Endothelial cell of umbilical vein (primary cell): ENCODE measurements at places on chromosomes 7 and 10. TPM values are rescaled to one million over a fixed set of nuclear protein-coding genes. Genes with fewer than 3 reads are reported as not detected.

Gene CCDC136
- total RNA-seq, result 3.2 and 3.3 TPM in 2 replicates

Gene SPAG6
- not detected in 2 replicates for total RNA-seq

Gene STMP1
- total RNA-seq, result 21.4 and 31.3 TPM in 2 replicates

DNA sequence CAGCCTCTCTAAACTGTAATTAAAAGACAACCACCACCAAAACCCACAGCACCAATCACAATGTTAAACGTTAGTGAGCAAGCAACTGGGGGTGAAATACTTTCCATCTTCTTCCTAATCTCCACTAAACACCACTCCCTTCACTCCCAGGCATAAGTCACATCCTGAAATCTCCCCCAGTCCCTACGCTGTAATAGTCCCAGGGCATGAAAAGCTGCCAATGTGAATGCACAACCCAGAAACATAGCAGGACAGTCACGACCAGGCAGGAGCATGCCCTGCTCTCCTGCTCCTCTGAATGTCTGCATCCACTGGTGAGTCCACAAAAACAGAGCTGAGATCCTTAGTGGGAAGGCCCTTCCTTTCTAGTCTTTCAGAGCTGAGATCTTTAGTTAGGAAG, 288.9 kb downstream of the PARD3 start:
- H3K27me3 ChIP-seq, result no peaks in the 10 kb centered on the region
- no peak overlapping the region for H3K4me3 ChIP-seq
- H3K27ac ChIP-seq, result peak overlapping the region; percentile 89
- peaks cover 33% of the 10 kb centered on the region for H3K4me1 ChIP-seq
- DNase-seq, result peak; percentile 50

DNA sequence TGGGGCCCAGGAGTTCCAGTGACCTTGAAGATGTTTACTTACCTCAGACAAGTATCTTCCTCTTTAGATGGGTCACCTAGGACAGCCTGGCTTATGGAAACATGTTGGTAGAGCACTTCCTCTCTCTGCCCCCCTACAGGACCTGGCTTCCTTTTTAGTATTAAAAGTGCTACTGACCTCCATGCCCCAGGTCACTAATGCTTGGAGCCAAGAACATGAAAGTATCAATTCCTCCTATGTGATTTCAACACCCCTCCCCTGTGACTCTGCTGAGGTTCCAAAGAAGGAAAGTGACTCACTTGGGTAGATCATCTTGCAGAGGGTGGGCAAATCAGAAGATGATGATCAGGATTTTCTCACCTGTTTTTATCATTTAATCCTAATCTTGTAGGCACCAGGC, 125.3 kb upstream of the CCDC6 start:
- H3K27ac ChIP-seq, result no peak overlapping the region
- no peak for DNase-seq
- no peaks in the 10 kb centered on the region for H3K36me3 ChIP-seq
- no peak overlapping the region for H3K4me3 ChIP-seq
- H3K27me3 ChIP-seq, result no peaks in the 10 kb centered on the region

DNA sequence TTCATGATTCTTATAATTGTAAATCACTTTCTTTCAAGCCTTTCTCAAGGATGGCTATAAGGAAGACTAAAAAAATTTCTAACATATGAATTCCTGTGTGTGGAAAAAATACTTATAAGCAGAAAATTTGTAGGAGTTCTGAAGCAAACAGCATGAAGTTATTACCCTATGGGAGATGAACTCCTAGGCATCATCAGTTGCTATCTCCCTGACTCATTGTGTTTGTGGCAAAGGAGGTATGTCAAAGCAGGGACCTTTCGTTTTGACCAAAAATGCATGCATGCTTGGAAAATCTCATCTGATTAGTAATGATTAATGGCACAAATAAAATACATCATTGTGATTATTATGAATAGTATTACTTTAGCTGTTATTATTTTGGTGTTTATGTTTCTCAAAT, 59.4 kb downstream of the CALCR start:
- H3K27me3 ChIP-seq, result peaks cover 2% of the 10 kb centered on the region
- no peaks in the 10 kb centered on the region for H3K36me3 ChIP-seq
- H3K4me1 ChIP-seq, result no peaks in the 10 kb centered on the region
- H3K4me3 ChIP-seq, result no peak overlapping the region

- no peaks in the 10 kb centered on the region for H3K36me3 ChIP-seq
- DNase-seq, result no peak
- H3K27ac ChIP-seq, result no peak overlapping the region
- H3K4me1 ChIP-seq, result peaks cover 9% of the 10 kb centered on the region
- peaks cover 3% of the 10 kb centered on the region for H3K27me3 ChIP-seq
- no peak overlapping the region for H3K4me3 ChIP-seq
Measured at GRCh38 chr7:6269527-6269926, 2.9 kb downstream of the CYTH3 start.

DNA sequence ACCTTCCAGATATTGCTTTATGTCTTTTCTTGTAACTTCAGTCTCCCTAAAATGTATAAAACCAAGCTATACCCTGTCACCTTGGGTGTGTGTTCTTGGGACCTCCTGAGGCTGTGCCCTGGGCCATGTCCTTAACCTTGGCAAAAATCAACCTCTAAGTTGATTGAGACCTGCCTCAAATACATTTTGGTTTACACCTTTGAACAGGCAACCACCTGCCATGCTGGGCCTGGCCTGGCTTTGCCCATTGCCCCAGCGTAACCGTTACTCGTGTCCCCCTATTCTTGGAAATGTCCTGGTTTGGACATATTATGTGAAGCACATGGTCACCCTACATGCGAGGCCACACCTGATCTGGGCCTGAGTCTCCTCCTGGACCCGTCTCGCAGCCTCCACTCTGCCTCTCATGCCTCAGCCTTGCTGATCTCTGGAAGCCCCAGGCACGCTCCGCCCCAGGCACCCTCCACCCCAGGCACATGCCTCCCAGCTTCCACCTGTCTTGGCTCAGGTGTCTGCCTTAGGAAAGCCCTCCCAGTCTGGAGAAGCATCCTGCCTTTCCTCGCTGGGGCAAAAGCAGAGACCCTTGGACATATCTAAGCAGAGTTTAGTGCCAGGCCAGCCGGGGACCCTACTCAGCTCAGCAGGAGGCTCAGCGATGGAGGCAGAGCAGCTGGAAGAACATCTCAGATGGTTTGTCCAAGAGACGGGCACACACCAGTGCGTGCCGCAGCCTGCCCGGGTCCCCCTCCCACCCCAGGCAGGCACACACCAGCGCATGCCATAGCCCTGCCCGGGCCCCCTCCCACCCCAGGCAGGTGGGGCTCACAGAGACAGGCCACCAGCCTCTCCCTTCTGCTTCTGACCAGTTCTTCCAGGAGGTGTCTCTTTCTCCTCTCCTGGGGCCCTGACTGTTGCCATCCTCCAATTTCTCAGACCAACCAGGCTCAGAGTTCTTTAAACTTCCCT, 4.0 kb upstream of the VIPR2 start:
- DNase-seq, result no peak
- H3K27me3 ChIP-seq, result peaks cover 19% of the 10 kb centered on the region
- H3K4me1 ChIP-seq, result peaks cover 2% of the 10 kb centered on the region
- H3K36me3 ChIP-seq, result no peaks in the 10 kb centered on the region

Gene SPDYE5
- total RNA-seq, result 0.16 TPM in 1 of 2 replicates, not detected in the other

Gene SPDYE1
- 0.12 TPM in 1 of 2 replicates, not detected in the other for total RNA-seq

DNA sequence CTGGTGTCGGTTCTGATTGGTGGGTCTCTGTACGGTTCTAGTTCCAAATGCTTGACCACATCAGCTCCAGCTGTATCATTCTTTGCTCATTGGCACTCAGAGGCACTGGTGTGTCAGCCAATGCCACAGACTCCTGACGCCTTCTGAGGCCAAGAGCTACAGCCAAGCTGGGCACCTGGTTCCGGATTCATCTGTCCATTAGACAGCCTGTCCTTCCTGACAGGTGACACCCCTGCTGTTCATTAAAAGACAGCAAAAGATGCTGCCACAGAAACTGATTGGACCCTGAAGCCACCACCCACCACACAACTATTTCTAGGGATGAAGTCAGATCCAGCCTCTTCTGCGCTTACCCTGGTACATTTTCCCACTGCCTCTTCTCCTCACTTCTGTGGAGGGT, 35.6 kb downstream of the COL13A1 start:
- no peaks in the 10 kb centered on the region for H3K36me3 ChIP-seq
- no peak overlapping the region for H3K27ac ChIP-seq
- no peak overlapping the region for H3K4me3 ChIP-seq
- H3K27me3 ChIP-seq, result no peaks in the 10 kb centered on the region
